ENCODE measurements at places on chromosomes 7 and 10. TPM values are rescaled to one million over a fixed set of nuclear protein-coding genes. Genes with fewer than 3 reads are reported as not detected.

Gene TMEM178B
- 50.7 TPM for total RNA-seq

Gene FZD8
- total RNA-seq: 21.2 TPM

Gene PPP1R17
- 2.7 TPM for total RNA-seq

Gene CPA5
- not detected for total RNA-seq

Gene ZNF746
- total RNA-seq: 27.3 TPM

Gene THSD7A
- 41.0 TPM for total RNA-seq

Gene TDRD1
- under 0.01 TPM for total RNA-seq

Gene CREB5
- 8.0 TPM for total RNA-seq

Gene EIF5AL1
- 0.16 TPM for total RNA-seq

Gene FAM185A
- 21.2 TPM for total RNA-seq

Gene JAKMIP3
- total RNA-seq: 4.8 TPM

Gene TSPAN15
- 3.1 TPM for total RNA-seq

Gene DCLRE1A
- total RNA-seq: 18.2 TPM

Gene BICC1
- total RNA-seq: 7.6 TPM

Gene PKD2L1
- total RNA-seq: 0.62 TPM

Gene GPR37
- 24.3 TPM for total RNA-seq

Gene PIK3AP1
- 5.6 TPM for total RNA-seq

Gene SPAM1
- total RNA-seq: not detected

Gene TAS2R4
- total RNA-seq: 4.5 TPM

Gene HOGA1
- 0.62 TPM for total RNA-seq

Gene CC2D2B
- 2.0 TPM for total RNA-seq

Gene NPC1L1
- 0.16 TPM for total RNA-seq

Gene ADO
- total RNA-seq: 38.7 TPM

Gene IL2RA
- total RNA-seq: not detected

Gene UROS
- total RNA-seq: 44.8 TPM

Gene NUTM2E
- total RNA-seq: 0.78 TPM

Gene ETV1
- 66.1 TPM for total RNA-seq

Gene VPS37D
- total RNA-seq: 21.5 TPM

Gene NIPSNAP2
- total RNA-seq: 29.3 TPM

Gene POLR1F
- 17.8 TPM for total RNA-seq

Gene SLC39A12
- 2.2 TPM for total RNA-seq

Gene ELN
- 10.9 TPM for total RNA-seq

Gene GPR85
- total RNA-seq: 272 TPM

Gene TEX47
- total RNA-seq: not detected

Gene GRID2IP
- 1.2 TPM for total RNA-seq

Gene SPDYE2B
- not detected for total RNA-seq

Gene IGF2BP3
- total RNA-seq: 84.1 TPM

Gene RAMP3
- 4.7 TPM for total RNA-seq

Gene NFE2L3
- 19.2 TPM for total RNA-seq

Gene SORBS1
- total RNA-seq: 123 TPM

Gene KCTD7
- 31.8 TPM for total RNA-seq

Gene ARL4A
- 82.2 TPM for total RNA-seq

Gene PCGF6
- total RNA-seq: 12.5 TPM

Gene PAPSS2
- 3.1 TPM for total RNA-seq

Gene C10orf62
- not detected for total RNA-seq

Gene CALHM1
- total RNA-seq: not detected

Gene EGR2
- 1.6 TPM for total RNA-seq

Gene GDF2
- total RNA-seq: not detected

Gene CLDN12
- total RNA-seq: 60.8 TPM

Gene BTBD16
- not detected for total RNA-seq

Gene LEP
- total RNA-seq: not detected

Gene REPIN1
- 26.8 TPM for total RNA-seq

Gene ANKRD22
- total RNA-seq: 0.16 TPM

Gene GBX1
- total RNA-seq: not detected

Gene SEMA3A
- total RNA-seq: 46.8 TPM

Gene LRRN3
- 187 TPM for total RNA-seq

Gene PPIA
- 882 TPM for total RNA-seq

Gene CARD11
- 0.31 TPM for total RNA-seq

Gene RARRES2
- total RNA-seq: 6.2 TPM

Gene PPP1R9A
- 115 TPM for total RNA-seq

Measured in occipital lobe (tissue), 3 donors.